ENCODE measurements at places on chromosomes 11 and 22. TPM values are rescaled to one million over a fixed set of nuclear protein-coding genes. Genes with fewer than 3 reads are reported as not detected.

OR2AT4 gene
- total RNA-seq, result not detected

SEPTIN5 gene
- 4.3 TPM for total RNA-seq

PGA4 gene
- 2.0 TPM for total RNA-seq

GRCh38 chr11:114280696-114281095 is 15.5 kb upstream of the NNMT start:
- peak; percentile 81 for DNase-seq

GRCh38 chr11:12272821-12273617 is 104.4 kb upstream of the PARVA start:
- no peak for DNase-seq

BTBD18 gene
- total RNA-seq, result not detected

- no peak for DNase-seq
Measured at GRCh38 chr11:28318871-28319270, 210.7 kb downstream of the METTL15 start.

- peak; percentile 38 for DNase-seq
Measured at GRCh38 chr22:35660291-35661127, 12.3 kb downstream of the APOL6 start.

Data from hepatocyte (in vitro differentiated cells).